ENCODE measurements at places on chromosomes 1 and 21.

- no peak for DNase-seq
These were observed 8.3 kb upstream of the RUNX1 start for GRCh38 chr21:35057428-35057827.

DNA sequence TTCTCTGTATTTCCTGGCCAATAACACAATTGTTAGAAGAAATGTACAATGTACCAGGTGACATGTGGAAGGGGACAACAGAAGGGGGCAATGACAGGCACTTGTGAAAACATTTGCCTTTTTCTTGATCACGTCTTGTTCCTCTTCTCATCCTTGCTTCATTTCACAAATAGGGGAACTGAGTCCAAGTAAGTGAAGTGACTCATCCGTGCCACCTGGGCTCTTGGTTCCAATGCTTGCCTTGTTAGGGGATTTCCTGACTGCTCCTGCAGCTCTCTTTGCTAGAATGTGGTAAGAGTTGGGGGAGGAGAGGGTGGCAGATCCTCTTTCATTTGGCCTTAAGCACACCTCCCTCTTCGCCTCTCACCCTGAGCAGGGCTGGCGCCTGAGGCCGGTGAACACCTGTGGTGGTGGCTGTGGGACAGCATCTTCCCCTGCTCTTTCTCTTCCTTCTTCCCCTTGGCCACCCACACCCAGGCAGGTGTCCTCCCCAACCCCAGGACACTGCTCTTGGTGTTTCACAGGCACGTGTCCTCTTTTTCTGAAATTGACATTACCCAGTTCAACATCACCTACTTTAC, 2.2 kb upstream of the RHEX start:
- DNase-seq: no peak

- DNase-seq: no peak
These were observed 119.7 kb downstream of the UCHL5 start for GRCh38 chr1:192939440-192939839.

GRCh38 chr1:9957726-9958125, 14.5 kb downstream of the NMNAT1 start:
- DNase-seq: no peak

DNA sequence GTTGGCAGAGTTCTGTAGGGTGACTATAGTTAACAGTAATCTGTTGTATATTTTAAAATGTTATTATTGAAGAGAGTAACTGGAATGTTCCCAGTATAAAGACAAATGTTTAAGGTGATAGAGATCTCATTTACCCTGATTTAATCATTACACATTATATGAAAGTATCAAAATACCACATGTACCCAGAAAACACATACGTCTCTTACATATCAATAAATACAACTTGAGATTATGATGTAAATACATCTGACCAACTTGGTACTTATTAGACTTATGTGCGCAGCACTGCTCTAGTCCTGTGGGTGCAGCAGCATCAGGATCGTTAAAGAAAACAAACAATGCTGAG, 670 bp upstream of the PARK7 start:
- DNase-seq: no peak

DNA sequence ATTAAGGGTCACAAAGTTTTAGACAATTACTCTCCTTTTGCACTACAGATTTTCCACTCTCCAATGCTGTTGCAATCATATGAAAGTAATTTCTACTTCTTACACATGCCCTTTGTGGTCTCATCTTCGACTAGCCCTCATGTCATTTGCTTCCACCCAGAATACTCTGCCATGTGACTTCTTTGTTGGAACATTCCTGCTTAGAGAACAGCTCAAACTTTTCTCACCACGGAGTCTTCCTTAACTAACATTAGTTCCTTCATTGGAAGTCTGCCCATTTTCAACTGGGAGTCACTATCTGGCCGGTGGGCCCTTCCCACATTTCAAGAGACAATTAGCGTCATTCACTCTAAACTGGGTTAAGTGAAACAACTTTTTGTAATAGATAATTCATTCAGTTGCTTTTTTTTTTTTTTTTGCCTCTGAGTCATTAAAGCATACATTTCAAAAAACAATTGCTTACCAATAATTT, 142.6 kb upstream of the PALMD start:
- no peak for DNase-seq

DNA sequence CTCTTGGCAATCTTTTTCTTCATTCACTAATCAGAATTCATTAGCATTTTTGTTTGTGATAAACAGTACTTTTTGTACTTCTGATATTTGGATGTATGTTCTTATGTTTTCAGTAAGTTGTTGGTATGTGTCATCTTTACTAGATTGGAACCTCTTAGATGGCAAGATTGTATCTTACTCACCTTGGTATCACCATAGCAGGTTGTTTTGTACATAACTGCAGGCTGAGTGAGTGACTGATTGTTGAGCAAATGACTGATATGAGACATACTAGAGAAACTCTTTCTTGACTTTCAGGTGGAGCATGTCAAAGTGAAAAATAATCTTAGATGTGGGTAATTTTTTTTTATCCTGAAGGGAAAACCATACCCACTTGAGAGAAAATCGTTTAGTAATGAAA, 173.7 kb downstream of the CLEC20A start:
- no peak for DNase-seq

GRCh38 chr1:102578804-102579203, 529.5 kb downstream of the COL11A1 start:
- no peak for DNase-seq

DNA sequence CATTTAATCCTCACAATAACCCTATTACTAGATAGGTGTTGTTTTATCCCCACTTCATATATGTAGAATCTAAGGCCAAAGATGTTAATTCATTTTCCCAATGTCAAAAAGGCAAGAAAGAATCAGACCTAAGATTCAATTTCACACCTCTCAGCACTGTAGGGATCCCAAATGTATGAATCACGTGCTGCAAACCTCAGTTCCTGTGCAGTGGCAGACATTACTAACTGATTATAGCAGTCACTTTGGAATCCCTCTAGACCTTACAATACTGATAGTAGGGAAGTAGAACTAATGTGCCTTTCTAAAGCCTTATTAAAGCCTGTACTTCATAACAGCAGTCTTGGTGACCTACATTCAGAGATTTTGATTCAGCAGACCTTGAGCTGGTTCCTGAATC, 2.3 kb downstream of the C1orf87 start:
- DNase-seq: no peak

GRCh38 chr1:212488436-212489283, 55.9 kb downstream of the NENF start:
- DNase-seq: no peak

GRCh38 chr1:15950763-15951295, 25.1 kb downstream of the ZBTB17 start:
- no peak for DNase-seq

DNA sequence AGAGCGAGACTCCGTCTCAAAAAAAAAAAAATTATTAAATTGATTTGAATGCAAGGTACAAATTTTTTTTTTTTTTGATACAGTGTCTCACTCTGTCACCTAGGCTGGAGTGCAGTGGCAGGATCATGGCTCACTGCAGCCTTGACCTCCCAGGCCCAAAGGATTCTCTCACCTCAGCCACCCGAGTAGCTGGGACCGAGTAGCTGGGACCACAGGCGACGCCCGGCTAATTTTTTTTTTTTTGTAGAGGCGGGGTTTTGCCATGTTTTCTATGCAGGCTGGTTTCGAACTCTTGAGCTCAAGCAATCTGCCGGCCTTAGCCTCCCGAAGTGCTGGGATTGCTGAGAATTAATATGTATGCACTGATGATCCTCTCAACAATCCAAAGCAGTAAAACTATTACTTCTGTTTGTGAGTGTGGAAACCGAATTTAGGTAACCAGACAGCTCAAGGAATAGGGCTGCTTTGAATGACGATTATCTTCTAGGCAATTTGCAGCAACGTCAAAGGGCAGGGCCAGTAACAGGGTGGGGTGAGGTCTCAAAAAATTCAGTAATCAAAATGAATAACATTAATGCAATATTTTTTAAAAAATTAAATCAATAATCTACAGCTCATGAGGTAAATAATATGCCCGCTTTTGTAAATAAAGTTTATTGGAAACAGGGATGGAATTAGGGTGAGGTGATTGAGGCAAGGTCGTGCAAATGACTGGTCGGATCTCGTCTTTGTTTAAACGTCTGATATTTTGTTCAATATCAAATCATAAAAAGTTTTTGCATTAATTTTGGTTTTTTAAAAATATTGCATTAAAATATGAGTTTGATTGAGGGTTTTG, 1.2 kb downstream of the CLSPN start:
- no peak for DNase-seq

GRCh38 chr1:87766737-87767136, 438.1 kb downstream of the LMO4 start:
- no peak for DNase-seq

GRCh38 chr1:2981981-2982614, 39.2 kb upstream of the ACTRT2 start:
- no peak for DNase-seq

DNA sequence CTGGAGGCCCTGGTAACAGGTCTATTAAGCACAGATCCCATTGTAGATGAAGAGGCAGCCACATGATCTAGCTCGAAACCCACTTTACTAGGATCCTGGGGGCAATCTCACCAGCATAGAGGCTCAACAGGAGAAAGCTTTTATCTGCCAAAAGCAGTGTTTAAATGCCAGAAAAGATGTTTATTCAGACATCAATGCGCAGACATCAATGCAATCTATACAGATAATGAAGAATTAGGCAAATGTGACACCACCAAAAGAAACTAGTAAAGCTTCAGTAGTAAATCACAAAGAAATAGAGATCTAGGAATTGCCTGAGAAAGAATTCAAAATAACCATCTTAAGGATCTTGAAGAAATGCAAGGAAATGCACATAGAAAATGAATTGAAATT, 32.5 kb downstream of the OR6Y1 start:
- DNase-seq: no peak

DNA sequence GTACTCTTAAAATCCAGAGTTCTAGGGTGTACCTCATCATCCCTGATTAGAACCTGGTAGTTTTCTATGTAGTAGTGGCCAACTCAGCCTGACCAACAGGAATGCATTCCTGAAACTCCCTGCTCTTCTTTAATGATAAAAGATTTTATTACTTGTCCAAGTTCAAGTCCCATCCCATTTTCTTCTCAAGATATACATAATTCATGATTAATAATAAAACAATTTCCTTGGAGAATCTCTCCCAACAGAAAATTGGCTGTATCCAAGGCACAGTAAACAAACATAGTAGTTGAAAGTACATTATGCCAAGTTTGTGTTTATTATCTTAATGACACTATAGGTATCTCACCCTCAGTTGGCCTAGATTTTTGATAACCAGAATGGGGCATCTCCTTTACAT, 714.1 kb upstream of the ADAMTS5 start:
- DNase-seq: no peak

DNA sequence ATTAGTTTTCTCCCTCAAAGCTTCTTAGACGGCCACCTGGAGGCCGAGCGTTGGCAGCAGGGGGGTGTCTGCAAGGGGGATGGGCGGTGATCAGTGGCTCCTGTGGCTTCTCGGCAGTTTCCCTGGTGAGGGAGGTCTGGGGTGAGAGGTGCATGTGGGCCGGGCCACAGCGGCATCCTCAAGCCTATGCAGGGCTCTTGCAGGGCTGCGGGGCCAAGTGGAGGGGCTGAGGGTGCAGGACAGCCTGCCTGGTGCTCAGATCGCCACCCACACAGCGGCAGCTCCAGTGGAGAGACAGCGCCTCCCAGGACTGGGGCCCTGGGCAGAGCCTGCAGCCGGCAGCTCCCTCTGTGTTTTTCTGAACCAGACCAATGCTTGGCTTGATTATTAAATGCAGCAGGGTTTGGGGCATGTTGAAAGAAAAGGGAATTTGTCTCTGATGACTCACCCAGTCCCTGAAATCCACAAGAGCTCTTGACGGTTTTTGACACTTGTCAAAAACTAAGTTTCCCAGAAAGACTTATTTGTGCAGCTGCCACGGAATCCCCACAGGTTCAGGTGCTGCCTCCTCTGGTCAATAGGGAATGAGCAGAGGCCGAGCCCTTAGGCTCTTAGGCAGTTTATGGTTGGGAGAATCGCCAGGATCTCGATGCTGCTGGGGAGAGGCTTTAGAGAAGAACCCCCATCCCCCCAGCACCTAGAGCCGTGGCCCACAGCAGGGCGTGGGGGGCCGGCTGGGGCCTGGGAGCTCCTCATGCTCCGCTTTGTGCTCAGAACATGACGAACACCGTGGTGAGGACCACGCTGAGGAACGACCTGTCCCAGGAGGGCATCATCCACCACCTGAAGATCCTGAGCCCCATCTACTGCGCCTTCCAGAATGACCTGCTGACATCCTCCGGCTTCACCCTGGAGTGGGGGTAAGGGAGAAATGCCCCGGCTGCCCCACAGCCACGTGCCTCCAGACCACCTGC, 54.7 kb downstream of the UMODL1 start:
- no peak for DNase-seq

GRCh38 chr1:240526312-240526711, 85.6 kb downstream of the GREM2 start:
- DNase-seq: no peak

DNA sequence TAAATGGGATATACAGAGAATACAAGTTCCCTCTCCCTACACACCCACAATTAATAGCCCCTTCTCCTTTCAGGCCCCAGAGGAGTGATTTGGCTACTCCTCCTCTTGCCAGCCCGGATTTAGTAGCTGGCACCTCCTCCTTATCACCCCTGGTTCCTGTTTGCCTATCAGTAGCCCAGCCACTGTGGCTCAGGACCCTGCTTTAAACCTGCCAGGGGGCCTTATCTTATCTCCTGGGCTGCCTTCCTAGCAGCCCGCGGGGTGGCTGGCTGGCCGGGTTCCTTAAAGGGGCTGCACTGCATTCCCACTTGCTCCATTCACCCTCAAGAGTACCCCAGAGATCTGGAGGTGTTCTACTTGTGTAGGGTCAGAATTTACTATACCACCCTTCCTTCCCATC, 70.4 kb downstream of the PLEKHA6 start:
- no peak for DNase-seq

GRCh38 chr1:84367219-84367618, 31.1 kb upstream of the DNASE2B start:
- no peak for DNase-seq

- no peak for DNase-seq
These were observed 190.0 kb upstream of the ARHGEF16 start for GRCh38 chr1:3264456-3264855.

GRCh38 chr1:201593200-201593921, 54.4 kb downstream of the NAV1 start:
- DNase-seq: peak; percentile 99

- DNase-seq: no peak
These were observed 1.1 kb upstream of the GUCA2A start for GRCh38 chr1:42165511-42166210.

DNA sequence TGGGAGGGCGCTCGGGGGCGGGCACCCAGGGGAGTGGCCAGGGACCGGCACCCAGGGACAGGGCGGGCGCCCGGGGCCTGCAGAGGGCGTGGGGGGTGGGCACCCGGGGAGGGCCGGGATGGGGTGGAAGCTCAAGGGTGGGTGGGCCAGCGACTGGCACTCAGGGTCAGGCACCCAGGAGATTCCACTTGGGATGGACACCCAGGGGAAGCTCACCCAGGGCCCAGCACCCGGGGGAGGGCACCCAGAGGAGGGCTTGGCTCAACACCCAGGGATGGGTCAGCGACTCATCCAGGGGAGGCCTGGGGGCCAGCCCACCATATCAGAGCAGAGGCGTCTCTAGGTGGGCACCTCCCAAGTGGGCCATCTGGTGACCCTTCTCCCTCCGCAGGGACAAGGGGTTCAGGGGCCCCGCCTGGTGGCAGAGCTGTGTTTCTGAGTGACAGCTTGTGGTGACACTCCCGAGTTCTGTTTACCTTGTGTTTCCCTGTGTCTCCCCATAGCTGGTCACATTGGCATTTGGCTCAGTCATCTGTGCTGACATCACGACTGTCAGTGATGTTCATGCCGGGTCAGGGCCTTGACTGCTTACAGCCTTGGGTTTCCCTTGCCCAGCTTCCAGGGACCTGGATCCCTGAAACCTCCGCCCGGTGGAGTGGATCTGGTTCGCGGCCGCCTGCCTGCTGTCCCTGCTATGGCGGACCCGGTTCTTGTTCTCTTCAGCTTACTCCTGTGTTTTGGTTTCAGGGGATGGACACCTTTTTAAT, 749 bp downstream of the IBA57 start:
- peak; percentile 86 for DNase-seq

Measured in GOT3 (cell line).